ENCODE measurements at places on chromosomes 4 and X.

GRCh38 chr4:18214411-18215055 is 193.0 kb upstream of the LCORL start:
- DNase-seq = no peak

DNA sequence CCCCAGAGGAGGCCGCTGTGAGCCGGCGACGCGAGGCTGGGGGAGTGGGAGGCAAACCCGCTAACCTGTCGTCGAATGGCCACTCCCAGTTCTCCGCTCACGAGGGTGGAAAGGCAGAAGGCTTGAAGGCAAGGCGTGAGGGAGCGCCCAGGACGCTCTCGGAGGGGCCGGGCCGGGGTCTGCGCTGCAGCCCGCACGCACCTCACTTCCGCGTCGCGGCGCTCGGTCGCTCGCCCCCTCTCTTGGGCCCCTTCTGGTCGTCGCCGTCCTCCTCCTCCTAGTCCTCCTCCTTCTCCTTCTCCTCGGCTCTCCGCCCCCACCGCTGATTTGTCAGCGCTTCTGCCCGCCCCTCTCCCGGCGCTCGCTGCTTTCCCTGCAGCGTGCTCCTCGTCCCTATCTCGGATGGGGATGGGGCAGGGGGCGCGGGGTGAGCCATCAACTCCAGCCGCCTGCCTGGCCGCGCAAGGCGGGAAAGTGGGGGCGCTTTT is at the start of gene SNCA:
Gene SNCA, minus strand, starts transcription at position 265 of the 488 bp plus-strand sequence. CDS start 1,494 bp downstream, outside the sequence.
- DNase-seq = no peak

- DNase-seq = no peak
Measured at GRCh38 chr4:88630756-88631155, 38.5 kb downstream of the HERC3 start.

GRCh38 chrX:129779747-129780146 is at the start of gene SASH3:
Gene SASH3, plus strand, starts transcription at chrX:129779949. Its CDS starts 149 bp downstream, at chrX:129780098.
- DNase-seq = peak; percentile 54

DNA sequence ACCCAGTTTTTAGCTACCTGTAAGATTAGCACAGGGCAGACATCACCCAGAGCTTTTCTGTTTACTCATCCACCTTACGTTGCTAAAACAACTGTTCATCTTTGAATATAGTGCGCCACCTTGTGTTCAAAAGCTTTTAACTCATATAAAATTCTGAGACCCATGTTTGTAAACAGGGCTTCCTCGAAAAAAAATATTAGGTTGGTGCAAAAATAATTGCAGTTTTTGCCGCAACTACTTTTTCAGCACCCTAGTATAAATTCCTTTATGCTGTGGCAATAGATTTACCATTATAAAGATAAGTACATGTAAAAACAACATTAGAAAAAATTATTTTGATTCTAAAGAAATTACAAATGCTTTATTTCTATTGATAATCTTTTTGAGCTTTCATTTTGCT is 147.9 kb downstream of the LRBA start:
- no peak for DNase-seq

- no peak for DNase-seq
Measured at GRCh38 chr4:70994387-70995099, 1.1 kb downstream of the DCK start.

All from stimulated activated CD4-positive, alpha-beta T cell treated with anti-CD3 and anti-CD28 coated beads, Interleukin-15, amount 100 ng/mL, for 48 hours (primary cell).